Inflammatory macrophage (primary cell): ENCODE measurements at places on chromosomes 12 and 14.
A peak's percentile ranks its signal among the peaks of the same experiment; 100 is the strongest.

DNA sequence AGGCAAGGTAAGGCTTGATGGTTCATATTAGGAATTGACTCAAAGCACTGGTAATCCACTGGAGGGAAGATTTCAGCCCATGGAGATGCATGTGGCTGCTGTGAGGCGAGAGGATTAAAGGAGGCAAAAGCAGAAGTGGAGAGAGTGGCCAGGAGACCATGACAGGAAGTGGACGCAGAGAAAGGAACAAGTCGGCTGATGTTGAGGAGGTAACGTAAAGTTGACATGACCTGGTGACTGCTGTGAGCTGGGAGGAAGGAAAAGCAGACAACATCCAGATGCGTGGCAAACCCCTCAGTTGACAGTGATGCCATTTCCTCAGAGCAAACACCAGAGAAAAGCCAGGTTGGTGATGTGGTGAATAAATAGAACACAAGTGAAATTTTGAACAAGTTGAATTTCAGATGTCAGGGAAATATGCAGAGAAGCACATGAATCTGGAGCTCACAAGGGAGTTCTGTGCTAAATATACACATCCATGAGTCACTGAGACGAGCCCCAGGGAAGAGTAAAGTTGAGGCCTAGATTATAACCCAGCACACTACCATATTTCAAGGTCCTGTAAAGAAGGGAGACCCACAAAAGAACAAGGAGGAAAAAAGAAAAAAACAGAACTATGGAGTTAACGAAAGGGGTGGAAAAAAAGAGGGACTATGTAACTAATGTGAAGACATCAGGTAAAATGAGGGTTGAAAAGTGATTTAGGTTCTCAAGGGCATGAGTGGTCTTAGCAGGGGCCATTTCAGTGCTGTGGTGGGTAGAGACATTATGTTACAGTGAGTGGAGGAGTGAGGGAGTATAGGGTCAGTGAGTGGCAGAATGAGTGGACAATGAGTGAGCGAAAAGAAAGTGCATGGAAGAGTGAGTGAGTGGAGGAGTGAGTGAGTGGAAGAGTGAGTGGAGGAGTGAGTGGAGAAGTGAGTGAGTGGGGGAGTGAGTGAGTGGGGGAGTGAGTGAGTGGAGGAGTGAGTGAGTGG, 61.6 kb upstream of the GZMB start:
- DNase-seq, result peak; percentile 72

GRCh38 chr14:42307239-42307825, 700.7 kb downstream of the LRFN5 start:
- DNase-seq, result no peak

- DNase-seq, result no peak
Observed at GRCh38 chr12:67764055-67764454, 115.5 kb downstream of the DYRK2 start.

DNA sequence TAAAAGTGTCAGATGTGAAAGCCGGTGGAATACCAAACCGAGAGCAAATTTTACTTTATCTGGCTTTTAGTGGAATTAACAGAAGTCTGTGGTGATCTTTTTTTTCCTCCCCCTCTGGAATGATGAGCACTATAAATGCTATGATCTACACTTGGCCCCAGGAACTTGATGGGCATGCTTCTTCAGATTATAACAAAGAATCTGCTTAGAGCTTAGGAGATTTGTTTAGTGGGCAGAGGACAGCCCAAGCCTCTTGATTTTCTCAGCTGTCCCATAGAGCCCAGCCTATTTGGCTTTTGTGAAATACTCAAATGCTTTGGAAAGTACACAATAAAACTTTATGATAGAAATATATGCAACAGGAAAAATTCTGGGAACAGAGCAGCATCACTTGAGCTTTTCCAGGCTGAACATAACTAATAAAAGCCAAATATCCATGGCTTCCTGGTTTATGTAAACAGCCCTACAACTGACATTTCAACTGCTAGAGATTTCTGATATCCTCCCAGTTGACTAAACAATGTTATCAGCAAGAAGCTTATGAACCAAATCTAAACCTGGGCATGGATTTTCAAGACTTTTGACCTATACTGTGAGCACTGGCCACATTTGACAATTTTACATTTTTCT, 149.6 kb downstream of the PLXNC1 start:
- no peak for DNase-seq

DNA sequence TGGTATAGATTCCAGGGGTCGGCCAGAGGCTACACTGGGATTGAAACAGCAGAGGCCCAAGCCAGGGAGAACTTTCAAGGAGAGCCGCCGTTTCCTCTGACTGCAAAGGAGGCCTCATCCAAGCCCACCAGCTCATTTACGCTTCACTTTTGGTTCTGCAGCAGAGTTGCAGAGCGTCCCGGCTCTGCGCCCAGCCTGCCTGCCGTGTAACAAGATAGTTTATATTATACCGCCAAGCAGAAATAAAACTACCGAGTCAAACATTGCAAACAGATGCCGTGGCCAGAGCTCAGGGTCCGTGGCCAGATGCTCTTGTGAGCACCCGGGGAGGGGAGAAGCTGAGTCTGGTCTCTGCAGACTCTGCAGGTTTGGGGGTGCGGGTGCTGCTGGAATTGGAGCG, 60.7 kb upstream of the TBX3 start:
- no peak for DNase-seq

DNA sequence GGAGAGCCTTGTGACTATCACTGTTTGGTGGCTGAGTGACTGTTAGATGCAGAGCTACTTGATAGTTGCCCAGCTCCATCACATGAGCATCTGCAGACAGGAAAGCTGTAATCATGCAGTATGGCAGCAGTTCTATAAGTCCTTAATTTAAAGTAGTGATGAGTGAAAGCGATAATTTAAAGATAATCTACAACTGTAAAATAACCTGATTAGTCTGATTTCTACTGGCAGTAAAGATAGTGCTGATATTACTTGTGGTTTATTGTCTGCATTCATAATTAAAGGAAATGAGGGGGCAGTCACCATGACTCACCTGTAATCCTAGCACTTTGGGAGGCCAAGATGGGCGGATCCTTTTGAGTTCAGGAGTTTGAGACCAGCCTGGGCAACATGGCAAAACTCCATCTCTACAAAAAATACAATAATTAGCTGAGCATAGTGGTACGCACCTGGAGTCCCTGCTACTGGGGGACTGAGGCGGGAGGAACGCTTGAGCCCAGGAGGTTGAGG, 41.2 kb upstream of the PLEKHD1 start:
- no peak for DNase-seq

GRCh38 chr12:103391103-103391502, 104.7 kb downstream of the C12orf42 start:
- DNase-seq, result no peak

- no peak for DNase-seq
Observed at GRCh38 chr12:54162741-54163140, 26.0 kb downstream of the SMUG1 start.

DNA sequence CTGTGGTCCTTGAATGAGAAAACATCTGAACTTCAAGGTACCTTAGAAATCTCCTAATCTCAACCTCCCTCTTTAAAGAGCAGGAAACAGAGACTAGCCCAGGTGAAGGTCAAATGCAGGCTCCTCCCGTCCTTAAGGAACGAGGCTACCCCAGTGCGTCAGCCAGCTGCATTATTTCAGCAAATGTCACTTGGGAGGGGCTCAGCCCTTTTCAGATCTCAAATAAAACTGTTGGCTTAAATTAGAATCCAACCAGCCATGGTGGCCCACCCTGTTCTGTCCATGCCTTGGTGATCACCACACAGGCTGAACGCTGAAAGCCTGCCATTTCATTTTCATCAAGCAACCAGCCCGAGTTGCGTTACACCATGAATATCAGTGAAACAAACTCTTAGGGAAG, 7.0 kb downstream of the SYNE3 start:
- no peak for DNase-seq

GRCh38 chr12:53625373-53625945, 723 bp downstream of the ATF7 start:
- DNase-seq, result no peak

- DNase-seq, result no peak
Observed at GRCh38 chr12:105803292-105803691, 335.5 kb downstream of the NUAK1 start.

- no peak for DNase-seq
Observed at GRCh38 chr12:123973552-123974341, 732 bp downstream of the ZNF664 start.
